ENCODE measurements at places on chromosomes 13 and 19.
A peak's percentile ranks its signal among the peaks of the same experiment; 100 is the strongest.

DNA sequence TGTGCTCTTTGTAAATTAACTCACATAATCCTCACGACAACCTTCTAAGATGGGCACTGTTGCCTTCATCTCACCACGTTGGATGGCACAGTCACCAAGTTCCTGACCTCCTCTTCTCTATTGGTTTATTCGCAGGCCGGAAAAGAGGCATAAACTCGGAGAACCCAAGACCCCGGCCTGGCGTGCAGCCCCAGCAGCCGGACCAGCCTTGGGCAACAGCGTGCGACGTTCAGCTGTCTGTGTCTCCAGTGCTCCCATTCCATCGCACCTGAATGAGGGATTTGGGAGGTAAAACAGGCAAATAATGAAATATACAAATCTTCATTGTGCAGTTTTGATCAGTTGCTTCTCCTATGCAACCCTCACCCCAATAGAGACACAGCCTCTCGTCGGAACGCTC, 34.5 kb upstream of the GAS6 start:
- H3K4me3 ChIP-seq = no peak overlapping the region
- no peak for DNase-seq
- H3K27ac ChIP-seq = no peak overlapping the region
- H3K27me3 ChIP-seq = peaks cover 19% of the 10 kb centered on the region

GRCh38 chr13:29039212-29039611, 219.1 kb downstream of the MTUS2 start:
- DNase-seq = no peak
- no peak overlapping the region for H3K4me3 ChIP-seq
- H3K27me3 ChIP-seq = no peaks in the 10 kb centered on the region
- no peaks in the 10 kb centered on the region for H3K36me3 ChIP-seq
- H3K27ac ChIP-seq = no peak overlapping the region

DNA sequence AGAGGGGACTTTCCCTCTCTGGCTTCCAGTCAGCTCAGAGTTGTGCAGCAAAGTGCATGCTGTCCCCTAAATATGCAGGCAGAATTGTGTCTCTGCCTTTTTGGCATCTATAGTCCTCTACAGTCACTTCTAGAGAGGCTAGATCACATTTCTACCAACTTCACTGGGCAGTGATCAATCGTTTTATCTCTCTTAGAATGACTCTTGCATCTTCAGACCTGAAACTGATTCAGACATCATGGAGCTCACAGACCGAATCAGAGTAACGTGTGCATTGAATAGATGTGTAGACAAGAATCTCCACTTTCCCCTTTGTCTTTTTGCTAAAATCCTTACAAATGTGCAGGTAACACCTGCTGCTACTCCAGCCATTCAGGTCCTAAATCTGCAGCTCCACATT, 6.2 kb downstream of the ZNF253 start:
- DNase-seq = no peak
- peaks cover 24% of the 10 kb centered on the region for H3K4me1 ChIP-seq
- H3K4me3 ChIP-seq = no peak overlapping the region
- no peak overlapping the region for H3K27ac ChIP-seq
- no peaks in the 10 kb centered on the region for H3K27me3 ChIP-seq
- peaks cover 59% of the 10 kb centered on the region for H3K36me3 ChIP-seq

DNA sequence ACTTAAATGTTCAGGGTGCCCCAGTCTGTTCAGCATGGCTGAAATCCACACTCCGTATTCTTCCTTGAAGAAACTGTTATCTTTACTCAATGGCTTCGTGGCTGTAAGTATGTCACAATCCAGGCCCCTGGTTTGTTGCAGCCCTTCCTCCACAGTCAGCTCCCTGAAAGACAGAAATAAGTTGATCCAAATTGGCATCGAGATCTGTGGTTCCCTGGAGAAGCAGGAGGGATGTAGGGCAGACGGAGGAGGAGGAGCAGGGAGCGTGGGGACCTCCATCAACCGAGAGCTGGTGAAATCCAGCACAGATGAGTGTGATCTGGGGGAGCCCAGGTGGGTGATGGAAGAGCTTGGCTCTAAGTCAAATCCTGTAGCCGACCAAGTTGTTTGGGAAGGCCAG, 304 bp downstream of the TSPAN16 start:
- H3K27me3 ChIP-seq = peaks cover 20% of the 10 kb centered on the region
- peaks cover 10% of the 10 kb centered on the region for H3K4me1 ChIP-seq
- no peak overlapping the region for H3K4me3 ChIP-seq
- no peak for DNase-seq
- H3K27ac ChIP-seq = no peak overlapping the region

- H3K4me3 ChIP-seq = no peak overlapping the region
- H3K4me1 ChIP-seq = peaks cover 5% of the 10 kb centered on the region
- peaks cover 43% of the 10 kb centered on the region for H3K27me3 ChIP-seq
- H3K36me3 ChIP-seq = peaks cover 2% of the 10 kb centered on the region
- H3K27ac ChIP-seq = no peak overlapping the region
These were observed 4.4 kb upstream of the ONECUT3 start for GRCh38 chr19:1748873-1749341.

GRCh38 chr13:67855741-67856238, 625.7 kb upstream of the PCDH9 start:
- H3K4me1 ChIP-seq = no peaks in the 10 kb centered on the region
- no peaks in the 10 kb centered on the region for H3K36me3 ChIP-seq
- H3K27me3 ChIP-seq = no peaks in the 10 kb centered on the region
- H3K27ac ChIP-seq = no peak overlapping the region

DNA sequence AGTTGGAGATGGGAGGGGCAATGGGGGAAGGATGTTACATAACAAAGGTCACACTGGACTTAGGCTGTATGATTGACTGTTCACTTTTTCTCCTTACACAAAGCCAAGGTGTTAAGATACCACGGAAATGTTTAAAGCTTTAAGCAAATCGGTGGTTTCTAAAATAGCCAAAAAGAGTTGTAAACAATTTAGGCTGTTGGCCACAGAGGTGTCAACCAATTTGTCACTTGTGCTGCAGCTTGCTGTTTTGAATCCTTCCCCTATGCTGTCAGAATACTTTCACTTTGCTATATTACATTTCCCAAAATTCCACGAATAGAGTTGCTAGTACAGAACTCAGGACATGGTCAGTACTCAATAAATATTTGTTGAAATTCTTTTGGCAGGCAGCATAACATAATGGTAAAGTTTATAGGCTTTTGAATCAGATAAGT, 149.3 kb downstream of the VWA8 start:
- no peak for DNase-seq
- H3K4me3 ChIP-seq = no peak overlapping the region
- peaks cover 9% of the 10 kb centered on the region for H3K4me1 ChIP-seq
- peaks cover 43% of the 10 kb centered on the region for H3K36me3 ChIP-seq

DNA sequence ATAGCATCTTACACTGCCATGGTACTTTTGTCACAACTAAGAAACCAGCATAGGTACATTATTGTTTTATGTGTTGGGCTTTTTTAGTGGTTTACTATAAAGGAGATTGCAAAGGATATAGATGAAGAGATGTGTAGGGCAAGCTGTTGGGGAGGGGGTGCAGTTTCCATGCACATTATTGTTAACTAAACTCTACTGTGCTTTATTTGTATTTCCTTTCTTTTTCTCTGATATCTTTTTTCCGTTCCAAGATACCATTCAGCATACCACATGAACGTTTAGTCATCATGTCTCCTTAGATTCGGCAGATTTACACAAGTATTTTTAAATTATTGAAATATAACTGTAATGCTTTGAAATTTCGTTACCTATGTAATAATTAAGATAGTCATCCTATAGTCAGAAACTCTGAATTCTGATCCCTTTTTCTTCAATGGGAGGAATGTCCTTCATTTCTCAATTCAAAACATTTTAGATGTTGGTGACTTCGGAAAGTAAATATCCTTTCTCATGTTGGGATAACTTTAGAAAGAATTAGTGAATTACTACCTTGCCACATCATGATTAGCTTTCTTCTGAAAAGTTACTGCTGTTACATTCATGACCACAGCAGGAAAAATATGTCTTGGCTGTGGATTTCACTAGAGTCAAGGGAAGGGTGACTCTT, 82.8 kb downstream of the FRY start:
- H3K27me3 ChIP-seq = no peaks in the 10 kb centered on the region
- peaks cover 19% of the 10 kb centered on the region for H3K4me1 ChIP-seq
- H3K36me3 ChIP-seq = no peaks in the 10 kb centered on the region
- DNase-seq = no peak

DNA sequence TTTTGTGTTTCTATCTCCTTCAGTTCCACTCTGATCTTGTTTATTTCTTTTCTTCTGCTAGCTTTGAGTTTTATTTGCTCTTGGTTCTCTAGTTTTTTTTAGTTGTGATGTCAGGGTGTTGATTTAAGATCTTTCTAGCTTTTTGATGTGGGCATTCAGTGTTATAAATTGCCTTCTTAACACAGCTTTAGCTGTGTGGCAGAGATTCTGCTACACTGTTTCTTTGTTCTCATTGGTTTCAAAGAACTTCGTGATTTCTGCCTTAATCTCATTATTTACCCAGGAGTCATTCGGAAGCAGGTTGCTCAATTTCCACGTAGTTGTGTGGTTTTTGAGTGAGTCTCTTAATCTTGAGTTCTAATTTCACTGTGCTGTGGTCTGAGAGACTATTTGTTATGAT, 251.7 kb upstream of the HTR2A start:
- H3K4me1 ChIP-seq = peaks cover 7% of the 10 kb centered on the region
- H3K27me3 ChIP-seq = peaks cover 8% of the 10 kb centered on the region
- no peak overlapping the region for H3K4me3 ChIP-seq

GRCh38 chr19:32168111-32168510, 177.3 kb upstream of the ZNF507 start:
- DNase-seq = no peak
- no peak overlapping the region for H3K27ac ChIP-seq
- H3K4me1 ChIP-seq = no peaks in the 10 kb centered on the region
- H3K27me3 ChIP-seq = peaks cover 2% of the 10 kb centered on the region
- no peak overlapping the region for H3K4me3 ChIP-seq

DNA sequence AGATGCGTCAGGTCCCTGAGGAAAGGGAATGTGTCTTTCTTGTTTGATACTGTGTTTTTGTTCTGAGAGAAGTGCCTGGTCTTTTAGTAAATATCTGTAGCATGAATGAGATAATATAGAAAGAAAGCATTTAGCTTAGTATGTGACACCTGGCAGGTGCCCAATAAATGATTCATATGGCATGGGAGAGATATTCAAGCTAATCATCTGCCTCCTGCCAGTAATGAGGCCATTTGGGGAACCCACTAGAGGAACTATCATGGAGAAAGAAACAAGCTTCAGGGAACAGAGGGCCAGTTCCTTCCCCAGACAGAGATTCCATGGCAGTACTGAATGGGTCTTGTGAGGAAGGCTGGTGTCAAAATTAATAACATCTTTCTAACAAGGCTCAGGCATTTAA, 603.9 kb downstream of the DCT start:
- no peaks in the 10 kb centered on the region for H3K27me3 ChIP-seq
- H3K27ac ChIP-seq = no peak overlapping the region
- H3K4me1 ChIP-seq = no peaks in the 10 kb centered on the region
- no peaks in the 10 kb centered on the region for H3K36me3 ChIP-seq

DNA sequence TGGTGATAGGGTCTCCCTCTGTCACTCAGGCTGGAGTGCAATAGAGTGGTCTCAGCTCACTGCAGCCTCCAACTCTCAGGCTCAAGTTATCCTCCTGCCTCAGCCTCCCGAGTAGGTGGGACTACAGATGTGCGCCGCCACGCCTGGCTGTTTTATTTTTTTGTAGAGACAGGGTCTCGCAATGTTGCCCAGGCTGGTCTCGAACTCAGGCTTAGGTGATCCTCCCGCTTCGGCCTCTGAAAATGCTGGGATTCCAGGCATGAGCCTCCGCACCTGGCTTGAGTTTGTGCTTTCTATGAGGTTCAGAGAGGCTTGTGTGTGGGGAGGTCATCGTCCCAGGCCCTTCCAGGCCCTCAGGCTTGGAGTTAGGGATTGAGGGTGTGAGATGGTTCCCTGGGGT, 39.2 kb upstream of the TNFAIP8L1 start:
- DNase-seq = no peak
- peaks cover 26% of the 10 kb centered on the region for H3K27me3 ChIP-seq
- no peaks in the 10 kb centered on the region for H3K4me1 ChIP-seq
- H3K27ac ChIP-seq = no peak overlapping the region
- no peaks in the 10 kb centered on the region for H3K36me3 ChIP-seq

- peaks cover 8% of the 10 kb centered on the region for H3K4me1 ChIP-seq
- H3K36me3 ChIP-seq = peaks cover 5% of the 10 kb centered on the region
- no peaks in the 10 kb centered on the region for H3K27me3 ChIP-seq
- no peak for DNase-seq
- no peak overlapping the region for H3K4me3 ChIP-seq
- H3K27ac ChIP-seq = no peak overlapping the region
These were observed 140.1 kb downstream of the ZDHHC20 start for GRCh38 chr13:21318891-21319532.

DNA sequence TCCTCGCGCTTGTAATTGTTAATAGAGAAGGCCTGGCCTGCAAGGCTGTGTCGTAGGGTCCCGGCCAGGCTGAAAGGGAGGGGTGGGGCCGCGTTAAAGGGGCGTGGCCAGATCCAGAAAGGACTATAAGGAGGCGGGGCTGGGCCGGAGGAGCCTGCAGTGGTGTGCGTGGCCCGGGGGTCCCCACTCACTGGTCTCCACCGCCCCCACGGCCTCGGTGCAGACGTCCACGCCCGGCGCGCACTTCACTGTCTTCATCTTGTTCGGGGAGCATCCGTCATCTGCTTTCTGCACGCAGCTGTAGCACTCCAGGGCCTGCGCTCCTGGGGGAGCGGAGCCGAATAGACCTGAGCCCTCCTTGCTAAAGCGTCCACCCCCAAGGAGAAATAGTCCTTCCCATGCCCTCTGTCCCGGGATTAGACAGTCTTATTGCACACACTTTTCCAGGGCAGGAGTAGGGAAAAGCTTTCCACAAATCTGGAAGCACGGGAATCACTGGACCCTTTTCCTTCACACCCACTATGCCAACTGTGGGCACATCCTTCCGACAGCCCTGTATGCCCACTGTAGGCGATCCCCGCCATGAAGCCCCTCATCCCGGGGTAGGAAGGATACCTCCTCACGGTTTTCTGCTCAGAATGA, 1.2 kb downstream of the LYPD3 start:
- peak overlapping the region; percentile 92 for H3K4me3 ChIP-seq
- H3K27ac ChIP-seq = peak overlapping the region; percentile 90
- peaks cover 52% of the 10 kb centered on the region for H3K4me1 ChIP-seq
- DNase-seq = no peak
- no peaks in the 10 kb centered on the region for H3K36me3 ChIP-seq

DNA sequence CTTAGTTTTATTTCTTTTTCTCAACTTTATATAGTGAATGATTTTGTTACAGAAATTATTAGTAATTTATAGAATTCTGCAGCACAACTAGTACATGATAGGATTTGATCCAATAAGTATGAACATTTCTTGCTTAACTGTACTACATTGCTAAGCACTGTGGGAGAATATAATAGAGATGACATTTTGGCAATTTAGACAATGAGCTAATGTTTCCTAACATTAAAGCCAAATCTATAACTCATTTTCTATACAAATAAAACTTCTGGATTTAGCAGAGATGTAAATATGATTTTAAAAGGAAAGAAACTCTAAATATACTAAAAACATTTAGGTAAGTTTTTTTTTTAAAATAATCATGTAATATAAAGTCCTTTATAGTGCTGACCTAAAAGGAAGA, 87.3 kb downstream of the FNDC3A start:
- H3K36me3 ChIP-seq = peaks cover 16% of the 10 kb centered on the region
- no peaks in the 10 kb centered on the region for H3K27me3 ChIP-seq

DNA sequence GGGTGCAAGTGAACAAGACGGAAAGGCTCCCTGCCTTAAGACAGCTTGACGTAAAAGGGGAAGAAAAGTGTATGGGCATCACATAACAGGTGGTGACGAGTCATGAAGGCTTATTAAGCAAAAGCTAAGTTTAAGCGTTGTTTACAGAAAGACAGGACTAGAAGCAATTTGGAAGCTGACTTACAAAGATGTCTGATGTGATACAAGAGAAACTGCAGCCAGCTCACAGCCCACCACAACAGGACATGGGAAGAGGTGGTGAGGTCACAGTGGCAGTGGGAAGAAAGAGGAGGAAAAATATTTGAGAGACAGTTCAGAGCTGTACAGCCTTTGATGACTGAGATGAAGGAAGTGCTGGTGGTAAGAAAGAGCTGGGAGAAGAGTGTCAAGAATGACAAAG, 181.6 kb downstream of the KLF12 start:
- no peak for DNase-seq
- no peak overlapping the region for H3K27ac ChIP-seq
- H3K4me3 ChIP-seq = no peak overlapping the region
- peaks cover 7% of the 10 kb centered on the region for H3K36me3 ChIP-seq
- H3K27me3 ChIP-seq = no peaks in the 10 kb centered on the region

Measured in activated T-helper 1 cell treated with anti-CD3 and anti-CD28 coated beads, Interleukin-12 subunit alpha, Interleukin-12 subunit beta, Interleukin-2, Interleukin-4 antibody, amounts not matched to agents 30 ng/mL and 10 ng/mL and 1 ng/mL, durations not matched to agents 14 hours and 24 hours and 36 hours (primary cell).